ENCODE measurements at places on chromosomes 7 and 10. TPM values are rescaled to one million over a fixed set of nuclear protein-coding genes. Genes with fewer than 3 reads are reported as not detected.

DNA sequence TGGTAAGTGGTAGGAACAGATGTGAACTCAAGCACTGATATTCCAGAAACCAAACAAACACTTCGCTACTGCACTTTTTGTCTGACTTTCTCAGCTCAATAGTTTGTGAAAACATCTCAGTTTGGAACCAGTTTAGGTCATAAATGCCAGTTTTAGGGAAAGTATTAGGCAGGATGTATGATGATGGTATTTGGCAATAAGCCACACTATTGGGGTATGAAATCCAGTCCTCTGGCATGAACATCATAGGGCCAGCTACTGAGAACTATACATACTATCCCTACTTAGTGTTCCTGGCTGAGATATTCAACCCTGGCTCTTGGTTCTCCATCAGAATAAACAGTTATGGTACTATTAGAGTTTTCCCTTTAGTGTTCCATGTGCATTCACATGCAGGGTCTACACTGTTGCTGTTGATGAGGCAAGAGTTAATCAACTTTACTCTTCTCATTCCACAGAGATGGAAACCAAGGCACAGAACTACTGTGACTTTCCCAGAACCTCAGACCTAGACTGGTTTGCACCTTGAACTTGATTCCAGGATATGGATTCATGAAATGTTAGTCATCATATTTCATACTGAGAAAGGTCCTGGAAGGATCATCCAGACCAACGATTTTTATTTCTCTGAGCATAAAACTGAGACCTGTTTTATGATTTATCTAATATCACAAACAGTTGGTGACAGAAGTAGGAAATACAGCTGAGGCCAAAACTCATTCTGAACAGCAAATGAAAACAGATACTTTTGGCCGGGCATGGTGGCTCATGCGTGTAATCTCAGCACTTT lies 20.0 kb upstream of the IFIT2 start:
- DNase-seq, result no peak

Gene MDFIC
- 7.4 TPM for total RNA-seq

DNA sequence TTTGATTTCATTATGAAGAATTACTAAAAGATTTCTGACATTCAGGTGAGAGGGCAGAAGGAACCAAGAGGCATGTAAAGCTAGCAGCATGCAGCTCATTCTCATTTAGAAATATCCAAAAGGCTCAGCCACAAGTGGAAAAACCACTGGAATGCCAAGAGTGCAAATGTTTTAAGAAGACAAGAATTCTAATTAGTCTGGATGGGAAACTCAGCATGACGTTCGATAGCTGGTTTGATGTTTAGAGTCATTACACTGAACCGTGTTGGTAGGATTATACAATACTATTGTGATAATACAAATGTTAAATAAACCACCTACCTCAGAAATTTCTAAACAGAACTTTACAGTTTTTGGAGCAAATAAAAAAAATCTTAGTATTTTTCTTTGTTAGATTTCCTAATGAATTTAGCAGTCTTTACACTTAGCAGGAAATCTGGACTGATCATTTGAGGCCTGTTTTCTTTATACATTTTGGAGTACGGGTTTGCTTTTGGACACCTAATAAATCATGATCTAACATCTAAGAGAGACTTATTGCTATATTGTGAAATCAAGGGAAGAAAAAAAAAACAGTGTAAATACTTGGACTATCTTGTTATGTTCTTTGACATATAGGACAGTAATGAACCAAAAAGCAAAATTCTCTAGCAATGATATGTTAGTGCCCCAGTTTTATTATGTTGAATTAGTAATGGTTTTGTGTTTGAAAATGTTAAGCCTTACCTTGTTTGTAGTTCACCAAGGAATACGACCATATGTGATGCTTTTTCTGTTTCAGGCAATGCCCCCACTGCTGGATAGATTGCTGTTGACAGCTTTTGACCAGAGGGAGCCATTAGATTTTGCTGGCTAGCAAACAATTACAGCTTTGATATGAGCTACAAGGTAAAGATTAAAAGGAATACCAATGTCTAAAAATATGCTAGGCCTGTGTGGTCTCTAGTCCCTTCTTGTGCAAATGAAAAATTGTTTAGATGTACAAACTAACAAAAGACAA lies 354.1 kb upstream of the SEMA3A start:
- DNase-seq, result no peak

Gene CTTNBP2
- 3.5 TPM for total RNA-seq

Gene AEBP1
- 127 TPM for total RNA-seq

Measured in Peyer's patch (tissue), 4 donors.